K562 (cell line): ENCODE measurements at places on chromosomes 1 and 21. TPM values are rescaled to one million over a fixed set of nuclear protein-coding genes. Genes with fewer than 3 reads are reported as not detected.

DNA sequence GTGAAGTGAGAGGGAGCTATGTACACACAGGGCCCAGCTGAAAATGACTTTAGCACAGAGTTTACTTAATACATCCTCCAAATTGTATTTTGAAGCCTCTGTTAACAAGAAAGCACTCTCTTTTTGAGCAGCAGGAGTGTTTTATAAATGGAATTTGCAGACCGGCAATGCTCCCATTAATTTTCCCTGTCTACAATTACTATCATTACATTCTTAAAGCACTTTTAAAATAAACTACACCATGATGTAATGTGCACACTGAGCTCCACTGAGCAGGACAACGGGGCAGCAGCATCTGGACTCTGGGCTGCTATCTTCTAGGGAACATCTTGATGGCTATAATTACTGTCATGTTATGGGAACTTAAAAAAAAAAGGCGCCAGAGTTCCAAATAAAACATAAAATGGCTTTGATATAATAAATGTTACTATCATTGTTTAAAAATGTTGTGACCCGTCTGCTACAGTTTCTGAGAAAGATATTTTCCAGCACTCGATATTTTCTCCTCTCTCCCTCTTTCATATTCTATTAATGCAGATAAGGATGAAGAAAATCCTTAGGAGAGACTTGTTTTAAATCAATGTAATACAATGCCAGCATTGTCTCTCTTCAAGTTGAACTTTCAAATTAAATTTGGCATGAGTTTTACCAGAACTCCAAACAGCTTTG is 150.9 kb downstream of the HLX start:
- no peak for DNase-seq
- no peaks in the 10 kb centered on the region for H3K27me3 ChIP-seq
- H3K4me1 ChIP-seq = no peaks in the 10 kb centered on the region
- H3K4me3 ChIP-seq = no peak overlapping the region
- no peaks in the 10 kb centered on the region for H3K36me3 ChIP-seq

DNA sequence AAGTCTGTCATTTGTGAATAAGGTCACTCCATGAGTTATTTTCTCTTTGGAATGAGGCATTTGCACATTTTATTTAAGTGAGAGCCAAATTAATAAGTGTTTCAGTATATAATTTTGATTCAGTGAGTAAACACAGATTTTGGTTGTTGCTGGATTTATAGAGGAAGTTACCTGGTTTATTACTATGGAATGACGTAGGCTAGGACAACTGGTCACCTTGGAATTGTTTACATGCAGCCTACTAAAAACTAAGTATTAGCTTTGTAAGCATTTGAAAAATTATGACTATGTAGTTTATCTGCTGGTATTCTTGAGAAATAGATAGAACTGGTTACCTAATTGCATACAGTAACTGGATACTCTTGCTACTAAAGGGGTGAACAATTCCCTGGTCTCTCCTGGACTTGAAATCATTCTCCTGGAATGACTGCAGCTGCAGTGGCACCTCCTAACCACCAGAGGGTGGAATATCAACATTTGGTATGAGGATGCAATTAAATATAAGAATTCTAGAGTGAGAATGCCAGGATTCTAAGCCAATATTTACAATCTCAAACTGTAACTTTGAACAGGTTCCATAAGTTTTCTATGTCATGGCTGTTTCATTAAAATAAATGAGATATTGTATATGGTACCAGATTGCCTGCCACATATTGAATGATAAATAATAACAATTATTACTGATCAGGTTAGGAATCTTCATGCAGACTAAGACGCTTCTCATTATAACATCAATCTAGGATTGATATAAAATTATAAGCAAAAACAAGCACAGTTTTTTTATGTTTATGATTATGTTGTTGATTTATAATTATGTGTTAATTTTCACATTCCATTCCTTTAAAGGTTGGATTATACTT is 3.5 kb upstream of the KRTAP27-1 start:
- no peaks in the 10 kb centered on the region for H3K27me3 ChIP-seq
- no peaks in the 10 kb centered on the region for H3K36me3 ChIP-seq
- H3K4me3 ChIP-seq = no peak overlapping the region
- no peaks in the 10 kb centered on the region for H3K4me1 ChIP-seq

DNA sequence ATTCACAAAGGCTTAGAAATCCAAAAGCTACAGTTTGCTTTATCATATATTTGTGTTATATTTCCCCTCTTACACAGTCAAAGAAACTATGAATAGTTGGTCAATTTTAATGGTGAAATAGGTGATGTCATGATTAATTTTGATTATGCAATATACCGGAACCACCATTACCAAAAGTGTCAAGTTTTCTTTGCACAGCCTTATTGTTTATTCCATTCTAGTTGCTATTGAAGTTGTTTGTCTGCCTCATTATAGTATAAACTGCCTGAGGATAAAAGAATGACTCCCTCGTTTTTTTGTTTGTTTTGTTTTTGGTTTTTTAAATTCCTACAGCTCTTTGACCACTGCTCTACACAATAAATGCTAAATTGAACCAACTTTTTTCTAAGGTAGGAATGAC is 690.6 kb upstream of the ZP4 start:
- H3K4me3 ChIP-seq = no peak overlapping the region
- no peak for DNase-seq
- no peaks in the 10 kb centered on the region for H3K36me3 ChIP-seq
- no peaks in the 10 kb centered on the region for H3K27me3 ChIP-seq
- H3K4me1 ChIP-seq = no peaks in the 10 kb centered on the region

- no peaks in the 10 kb centered on the region for H3K4me1 ChIP-seq
- H3K4me3 ChIP-seq = no peak overlapping the region
- H3K27ac ChIP-seq = no peak overlapping the region
These were observed 249.1 kb downstream of the C1orf94 start for GRCh38 chr1:34425785-34426184.

Gene LEPR
- 43.1 and 43.6 TPM in 2 replicates for total RNA-seq

Gene CA14
- total RNA-seq = 0.22 and 0.36 TPM in 2 replicates

Gene DHRS3
- total RNA-seq = 109 and 116 TPM in 2 replicates

Gene KCNJ6
- 0.07 TPM in 2 replicates for total RNA-seq

Gene IL12RB2
- total RNA-seq = 1.9 and 2.5 TPM in 2 replicates
